ENCODE measurements at places on chromosomes 12 and 14. TPM values are rescaled to one million over a fixed set of nuclear protein-coding genes. Genes with fewer than 3 reads are reported as not detected.

- peaks cover 46% of the 10 kb centered on the region for H3K4me1 ChIP-seq
- H3K36me3 ChIP-seq, result peaks cover 18% of the 10 kb centered on the region
- H3K27ac ChIP-seq, result peak overlapping the region; percentile 80
- H3K27me3 ChIP-seq, result no peaks in the 10 kb centered on the region
- peak overlapping the region; percentile 66 for H3K4me3 ChIP-seq
Measured at GRCh38 chr14:103139132-103140025, 16.1 kb downstream of the TNFAIP2 start.

DNA sequence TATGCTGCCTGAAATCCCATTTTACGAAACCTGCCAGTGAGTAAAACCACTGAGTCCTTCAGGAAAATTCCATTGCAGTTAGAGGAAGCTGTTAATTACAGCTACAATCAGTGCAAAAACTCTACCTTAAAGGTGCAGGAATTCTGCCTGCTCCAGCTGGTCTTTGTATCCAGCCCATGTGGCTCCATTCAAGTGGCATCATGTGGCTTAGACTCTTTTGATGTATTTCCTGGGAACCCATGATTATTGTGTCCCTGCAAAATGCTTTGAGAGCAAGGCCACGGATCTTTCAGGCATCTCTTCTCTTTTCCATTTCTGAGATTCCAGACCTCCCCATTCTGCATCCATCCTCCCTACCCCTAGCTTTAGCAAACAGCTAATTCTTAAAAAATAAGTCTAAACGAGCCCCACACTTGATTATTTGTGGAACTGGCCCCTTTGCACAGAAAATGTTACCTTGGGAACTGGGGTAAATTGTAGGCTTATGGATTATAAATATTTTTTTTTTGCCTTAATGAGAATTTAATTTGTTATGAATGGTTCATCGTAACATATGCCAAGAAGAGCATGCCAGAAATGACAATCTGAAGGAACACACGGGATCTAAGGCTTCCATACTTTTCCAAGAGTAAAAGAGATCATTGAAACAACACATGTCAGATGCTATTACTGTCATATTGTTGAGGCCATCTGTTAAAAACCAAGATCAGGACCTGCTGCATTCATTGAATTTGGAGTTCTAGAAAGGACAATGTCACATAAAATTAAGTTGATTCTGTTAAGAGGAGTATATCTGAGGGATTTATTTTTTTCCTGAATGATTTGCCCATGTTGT is 144.6 kb downstream of the TPH2 start:
- no peak for DNase-seq
- no peaks in the 10 kb centered on the region for H3K36me3 ChIP-seq
- H3K4me3 ChIP-seq, result no peak overlapping the region
- peaks cover 5% of the 10 kb centered on the region for H3K27me3 ChIP-seq
- H3K27ac ChIP-seq, result no peak overlapping the region
- H3K4me1 ChIP-seq, result no peaks in the 10 kb centered on the region

Gene GPR162
- 10.8 TPM for total RNA-seq

- no peaks in the 10 kb centered on the region for H3K36me3 ChIP-seq
- H3K27ac ChIP-seq, result peak overlapping the region; percentile 56
- H3K4me3 ChIP-seq, result no peak overlapping the region
Measured at GRCh38 chr14:68384335-68384734, 408.5 kb downstream of the ZFP36L1 start.

DNA sequence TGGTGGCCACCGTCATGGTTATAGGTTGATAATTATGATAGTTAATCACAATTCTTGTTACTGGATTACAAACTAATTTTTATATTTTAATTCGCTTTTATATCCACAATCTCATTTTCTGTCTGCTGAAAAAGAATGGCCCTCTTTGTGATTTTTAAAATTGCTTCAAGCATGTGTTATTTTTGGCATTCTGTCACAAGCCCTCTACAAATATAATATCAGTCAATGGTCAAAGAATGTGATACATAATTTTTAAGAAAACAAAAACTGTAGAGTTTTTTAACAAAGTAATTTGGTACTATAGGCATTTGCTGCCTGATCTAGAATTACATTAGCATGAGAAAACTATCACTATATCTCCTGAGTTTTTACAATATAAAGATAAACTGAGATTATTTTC is 352.0 kb upstream of the TMTC1 start:
- no peak for DNase-seq
- no peaks in the 10 kb centered on the region for H3K36me3 ChIP-seq
- H3K4me1 ChIP-seq, result peaks cover 12% of the 10 kb centered on the region
- H3K27ac ChIP-seq, result no peak overlapping the region
- H3K27me3 ChIP-seq, result no peaks in the 10 kb centered on the region

Gene ZDHHC22
- not detected for total RNA-seq

GRCh38 chr12:16323010-16323409 is 24.4 kb upstream of the MGST1 start:
- no peak overlapping the region for H3K4me3 ChIP-seq
- H3K36me3 ChIP-seq, result no peaks in the 10 kb centered on the region
- no peaks in the 10 kb centered on the region for H3K27me3 ChIP-seq
- H3K27ac ChIP-seq, result no peak overlapping the region
- no peak for DNase-seq
- H3K4me1 ChIP-seq, result no peaks in the 10 kb centered on the region

- peaks cover 5% of the 10 kb centered on the region for H3K36me3 ChIP-seq
- H3K27ac ChIP-seq, result peak overlapping the region; percentile 94
- no peak for DNase-seq
- H3K4me3 ChIP-seq, result no peak overlapping the region
Measured at GRCh38 chr12:57539-57938, 9.0 kb upstream of the IQSEC3 start.

Gene GALC
- 27.1 TPM for total RNA-seq

GRCh38 chr12:92945659-92946220 is 16.6 kb upstream of the EEA1 start:
- no peak for DNase-seq
- H3K36me3 ChIP-seq, result no peaks in the 10 kb centered on the region
- H3K4me3 ChIP-seq, result no peak overlapping the region
- H3K4me1 ChIP-seq, result peaks cover 22% of the 10 kb centered on the region
- H3K27ac ChIP-seq, result no peak overlapping the region

- H3K4me1 ChIP-seq, result peaks cover 14% of the 10 kb centered on the region
- no peak overlapping the region for H3K4me3 ChIP-seq
- no peak for DNase-seq
- H3K27ac ChIP-seq, result peak overlapping the region; percentile 60
Measured at GRCh38 chr12:102052192-102053061, 9.4 kb downstream of the WASHC3 start.

Gene RDH5
- total RNA-seq, result 9.7 TPM

GRCh38 chr14:68580096-68580645 is 212.7 kb downstream of the ZFP36L1 start:
- H3K27ac ChIP-seq, result peak overlapping the region; percentile 74
- H3K36me3 ChIP-seq, result peaks cover 11% of the 10 kb centered on the region
- H3K4me3 ChIP-seq, result no peak overlapping the region
- peaks cover 35% of the 10 kb centered on the region for H3K4me1 ChIP-seq
- no peak for DNase-seq
- H3K27me3 ChIP-seq, result no peaks in the 10 kb centered on the region

GRCh38 chr14:52348279-52348678 is 34.2 kb downstream of the PTGER2 start:
- peaks cover 7% of the 10 kb centered on the region for H3K36me3 ChIP-seq
- no peak for DNase-seq
- peaks cover 49% of the 10 kb centered on the region for H3K4me1 ChIP-seq
- peaks cover 11% of the 10 kb centered on the region for H3K27me3 ChIP-seq

DNA sequence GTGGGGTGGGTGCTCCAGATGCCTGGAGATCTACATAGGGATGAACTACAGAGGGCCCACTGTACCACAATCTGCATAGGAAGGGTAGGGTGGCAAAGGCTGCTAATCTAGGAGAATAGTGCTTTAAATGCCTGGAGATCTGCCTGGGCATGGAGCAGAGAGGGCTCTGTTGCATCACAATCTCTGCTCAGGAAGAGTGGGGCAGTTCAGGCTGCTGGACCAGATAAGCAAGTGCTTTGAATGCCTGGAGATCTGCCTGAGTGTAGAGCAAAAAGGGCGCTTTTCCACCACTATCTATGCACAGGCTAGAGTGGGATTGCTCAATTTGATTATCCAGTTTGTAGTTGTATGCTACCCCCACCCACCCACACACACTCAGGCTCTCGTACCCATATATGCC is 886.3 kb upstream of the SEL1L start:
- H3K4me1 ChIP-seq, result no peaks in the 10 kb centered on the region
- no peak overlapping the region for H3K27ac ChIP-seq
- H3K27me3 ChIP-seq, result no peaks in the 10 kb centered on the region
- peaks cover 2% of the 10 kb centered on the region for H3K36me3 ChIP-seq
- H3K4me3 ChIP-seq, result no peak overlapping the region

GRCh38 chr12:106006940-106007339 is 131.8 kb downstream of the NUAK1 start:
- H3K27ac ChIP-seq, result no peak overlapping the region
- DNase-seq, result no peak
- H3K4me1 ChIP-seq, result peaks cover 20% of the 10 kb centered on the region
- H3K27me3 ChIP-seq, result no peaks in the 10 kb centered on the region

Gene DCAF5
- 61.8 TPM for total RNA-seq

Gene BCL2L14
- not detected for total RNA-seq

DNA sequence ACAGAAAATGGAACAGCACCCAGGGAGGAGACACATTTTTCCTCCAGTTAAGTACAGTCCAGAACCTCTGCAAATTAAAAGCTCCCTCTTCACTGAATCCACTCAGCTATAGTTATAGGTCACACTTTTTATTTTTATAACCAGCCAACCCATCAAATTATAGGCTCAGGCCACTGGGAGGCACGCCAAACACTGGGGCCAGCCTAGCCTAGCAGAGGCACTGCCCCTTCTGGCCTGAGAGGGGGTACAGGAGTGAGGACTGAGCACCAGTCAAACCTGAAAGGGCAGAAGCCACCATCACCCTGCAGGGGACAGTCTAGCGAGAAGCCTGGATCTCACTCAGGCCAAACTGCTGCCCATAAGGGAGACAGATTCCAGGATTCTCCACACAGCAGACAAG is 19.3 kb downstream of the FMNL3 start:
- no peak for DNase-seq
- H3K4me1 ChIP-seq, result peaks cover 11% of the 10 kb centered on the region
- H3K36me3 ChIP-seq, result no peaks in the 10 kb centered on the region
- no peak overlapping the region for H3K27ac ChIP-seq
